ENCODE measurements at places on chromosomes 7 and 10. TPM values are rescaled to one million over a fixed set of nuclear protein-coding genes. Genes with fewer than 3 reads are reported as not detected.

- no peak for DNase-seq
Observed at GRCh38 chr7:115885550-115885949, 145.0 kb downstream of the TFEC start.

DNA sequence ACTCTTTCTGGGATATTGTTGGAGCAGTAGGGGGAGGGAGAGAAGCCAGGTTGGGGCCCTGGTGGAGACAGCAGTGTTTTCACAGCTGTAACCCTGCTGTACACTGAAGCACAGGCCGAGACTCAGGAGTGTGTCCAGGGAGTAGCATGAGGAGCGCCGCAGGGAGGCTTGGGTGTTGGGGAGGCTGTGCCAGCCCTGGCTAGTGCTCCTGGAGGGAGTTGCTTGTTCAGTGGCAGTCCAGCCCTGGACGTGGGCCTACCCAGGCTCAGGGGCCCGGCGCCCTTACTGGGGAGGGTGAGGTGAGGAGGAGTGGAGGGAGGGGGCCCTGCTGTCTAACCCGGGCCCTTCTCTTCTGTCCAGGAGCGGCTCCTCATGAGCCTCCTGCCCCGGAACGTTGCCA lies 35.9 kb downstream of the ADCY1 start:
- DNase-seq = no peak

GRCh38 chr10:51532044-51532443 lies 167.4 kb downstream of the CSTF2T start:
- DNase-seq = no peak

DNA sequence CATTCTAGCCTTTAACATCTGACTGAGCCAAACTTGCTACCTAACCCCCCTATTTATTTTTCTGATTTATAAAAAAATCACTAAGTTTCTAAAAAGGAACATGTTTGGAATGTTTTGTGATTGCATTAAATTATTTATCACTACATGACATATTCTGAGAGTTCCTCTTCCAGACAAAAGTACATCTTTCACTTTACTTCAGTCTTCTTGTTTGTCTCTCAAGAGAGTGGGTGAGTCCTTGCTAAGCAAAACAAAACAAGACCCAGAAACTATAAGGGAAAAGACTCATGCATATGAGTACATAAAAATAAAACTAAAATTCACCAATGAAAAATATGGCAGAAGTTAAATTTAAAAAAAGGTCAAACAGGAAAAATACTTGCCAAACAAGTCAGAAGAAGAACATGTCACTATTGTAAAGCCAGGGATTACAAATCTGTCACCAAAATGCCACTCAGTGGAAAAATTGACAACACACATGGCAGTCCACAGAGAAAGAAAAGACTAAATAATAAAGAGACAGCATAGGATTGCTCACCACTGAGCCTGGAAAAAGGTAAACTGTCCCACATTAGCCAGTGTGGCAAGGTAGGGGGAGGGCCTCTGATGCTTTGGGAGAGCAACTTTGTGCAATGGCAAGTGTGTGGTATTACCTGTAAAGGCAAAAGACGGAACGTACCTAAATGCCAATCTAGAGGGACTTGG lies 166.7 kb upstream of the ZNF32 start:
- peak; percentile 89 for DNase-seq

DNA sequence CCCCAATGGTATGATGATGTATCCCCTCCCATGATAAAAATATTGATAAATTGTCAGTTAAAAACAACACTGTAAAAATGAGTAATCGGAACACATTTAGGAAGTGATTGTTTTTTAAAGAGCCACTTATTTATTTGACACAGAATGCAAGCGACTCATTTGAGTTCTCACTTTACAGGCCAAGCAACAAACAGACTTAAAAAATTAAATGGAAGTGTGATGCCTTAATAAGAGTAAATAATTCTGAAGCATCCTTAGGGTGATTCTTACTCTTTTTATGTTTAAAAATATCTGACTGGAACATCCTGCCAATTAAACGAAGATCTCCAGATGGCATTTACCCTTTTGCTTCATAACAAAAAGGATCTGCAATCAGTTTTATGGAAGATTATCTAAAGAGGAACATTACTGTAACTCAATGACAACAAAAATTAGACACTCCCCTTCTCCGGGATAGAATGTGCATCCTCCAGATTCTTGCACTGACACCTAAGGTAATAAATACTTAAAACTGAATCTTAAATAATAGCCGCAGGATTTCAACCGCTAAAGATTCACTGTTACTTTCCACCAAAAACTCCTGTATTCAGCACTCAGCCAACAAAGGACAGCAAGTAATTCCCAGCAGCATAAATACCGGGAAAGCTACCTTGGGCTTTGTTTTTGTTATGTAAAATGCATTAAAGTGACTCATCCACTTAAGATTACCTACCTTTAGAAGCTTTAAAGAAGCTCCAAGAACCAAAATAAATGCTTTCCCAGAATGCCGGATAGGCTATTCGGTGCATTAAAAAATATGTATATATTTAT lies 1.7 kb downstream of the CACNA2D1 start:
- DNase-seq = peak; percentile 48

DNA sequence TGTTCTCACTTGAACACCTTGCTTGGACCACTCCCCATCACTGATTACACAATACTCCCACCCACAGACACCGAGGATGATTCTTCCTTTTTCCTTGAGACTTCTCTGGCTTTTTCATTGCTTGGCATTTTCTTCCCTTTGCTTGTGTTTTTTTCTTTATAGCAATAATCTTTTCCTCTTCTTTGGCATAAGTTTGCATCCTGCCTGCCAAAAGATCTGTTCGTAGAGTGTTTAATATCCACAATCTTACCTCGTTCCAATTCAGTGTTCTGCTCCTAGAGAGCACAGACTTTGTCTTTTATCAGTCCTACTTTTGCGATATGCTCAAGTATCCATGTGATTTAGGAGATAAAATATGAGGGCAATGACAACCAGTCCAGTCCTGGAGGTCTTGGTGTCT lies 303.3 kb upstream of the CDC14C start:
- DNase-seq = no peak

- DNase-seq = no peak
Observed at GRCh38 chr10:75776738-75777504, 345.5 kb downstream of the LRMDA start.

GRCh38 chr7:108196004-108196403 lies 65.8 kb upstream of the LAMB4 start:
- DNase-seq = no peak

DNA sequence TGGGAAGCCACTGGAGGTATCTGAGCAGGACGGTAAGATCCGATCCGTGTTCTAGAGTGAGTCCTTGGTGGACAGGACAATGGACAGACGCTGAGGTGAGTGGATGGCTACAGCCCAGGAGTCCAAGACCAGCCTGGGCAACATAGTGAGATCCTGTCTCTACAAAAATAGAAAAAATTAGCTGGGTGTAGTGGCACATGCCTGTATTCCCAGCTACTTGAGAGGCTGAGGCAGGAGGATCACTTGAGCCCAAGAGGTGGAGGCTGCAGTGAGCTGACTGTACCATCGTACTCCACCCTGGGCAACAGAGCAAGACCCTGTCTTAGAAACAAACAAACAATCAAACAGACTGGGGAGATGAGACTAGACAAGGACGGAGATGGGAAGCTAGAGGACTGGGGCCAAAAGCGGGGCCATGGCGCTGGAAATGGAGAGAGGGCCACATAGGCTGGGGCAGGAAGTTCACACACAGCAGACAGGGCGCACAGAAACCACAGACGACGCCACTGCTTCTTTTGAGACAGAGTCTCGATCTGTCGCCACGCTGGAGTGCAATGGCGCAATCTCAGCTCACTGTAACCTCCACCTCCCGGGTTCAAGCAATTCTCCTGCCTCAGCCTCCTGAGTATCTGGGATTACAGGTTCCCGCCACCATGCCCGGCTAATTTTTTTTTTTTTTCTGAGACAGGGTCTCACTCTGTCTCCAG lies 24.7 kb downstream of the DAGLB start:
- no peak for DNase-seq

The GPR26 gene
- total RNA-seq = not detected

The NUP42 gene
- 24.0 TPM for total RNA-seq

The NUDT13 gene
- total RNA-seq = 1.3 TPM

The PIP gene
- not detected for total RNA-seq

The WEE2 gene
- 0.13 TPM for total RNA-seq

The HTR7 gene
- total RNA-seq = 0.13 TPM

Measured in dermis microvascular lymphatic vessel endothelial cell (primary cell).